ENCODE measurements at places on chromosomes 5 and 9.

GRCh38 chr5:102542057-102542456 is 43.3 kb upstream of the SLCO6A1 start:
- no peak for DNase-seq

DNA sequence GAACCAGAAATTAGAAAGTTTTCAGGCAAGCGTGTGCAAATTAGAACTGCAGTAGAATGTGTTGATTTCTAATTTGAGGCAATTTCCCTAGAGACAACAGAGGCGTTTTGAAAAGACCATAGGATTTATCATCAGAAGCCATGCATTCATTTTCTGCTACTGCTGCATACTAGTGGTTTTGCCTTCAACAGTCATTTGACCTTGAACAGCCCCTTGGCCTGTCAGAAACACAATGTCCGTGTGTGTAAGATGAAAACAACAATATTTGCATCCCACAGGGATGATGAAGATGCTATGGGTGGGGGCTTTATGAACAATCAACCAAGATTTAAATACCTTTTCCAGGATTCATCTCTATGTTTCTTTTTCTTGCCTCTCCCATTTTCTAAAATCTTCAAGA is 73.7 kb downstream of the PDE4D start:
- DNase-seq: no peak

- no peak for DNase-seq
Measured at GRCh38 chr9:16801871-16802466, 68.5 kb downstream of the BNC2 start.

DNA sequence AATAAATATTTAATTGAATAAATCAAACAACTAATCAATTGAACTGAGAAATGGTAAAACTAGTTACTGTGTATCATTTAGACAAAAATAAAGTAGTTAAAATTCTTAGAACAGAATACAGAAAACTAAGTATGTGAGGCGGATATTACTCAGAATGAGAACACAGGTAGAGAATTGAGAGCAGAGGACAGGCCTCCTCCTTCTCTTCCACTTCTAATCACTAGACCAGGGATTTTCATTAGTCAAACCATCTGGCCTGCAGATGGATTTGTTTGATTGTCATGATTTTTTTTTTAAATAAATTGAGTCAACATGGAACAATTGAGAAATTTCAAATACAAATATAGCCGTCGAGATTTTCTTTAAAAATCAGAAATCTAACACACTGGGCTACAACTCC is 198.6 kb upstream of the HMHB1 start:
- DNase-seq: no peak

DNA sequence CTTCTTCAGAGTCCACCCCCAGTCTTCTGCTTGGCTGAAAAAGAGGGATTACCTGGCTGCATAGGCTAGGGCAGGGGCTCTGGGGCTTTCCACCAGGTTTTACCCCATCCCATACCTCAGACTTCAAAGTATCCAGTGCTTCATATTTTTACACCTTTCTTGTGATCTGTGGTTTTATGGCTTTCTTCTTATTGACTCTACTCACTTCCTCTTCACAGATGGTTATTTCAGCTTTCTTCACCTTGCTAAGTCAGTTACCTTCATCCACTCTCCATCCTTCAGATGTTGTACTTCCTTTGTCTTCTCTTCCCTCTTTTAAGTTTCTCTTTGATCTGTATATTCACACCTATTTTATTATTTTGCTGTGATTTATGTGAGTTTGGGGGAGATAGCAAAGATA is 104.3 kb downstream of the GRIA1 start:
- DNase-seq: no peak

- DNase-seq: no peak
Measured at GRCh38 chr5:131595088-131596033, 39.7 kb downstream of the RAPGEF6 start.

GRCh38 chr5:115186794-115187193 is 17.1 kb upstream of the TRIM36 start:
- DNase-seq: no peak
